Activated CD8-positive, alpha-beta memory T cell treated with anti-CD3 and anti-CD28 coated beads for 1 hour (primary cell): ENCODE measurements at places on chromosomes 6 and 20.

DNA sequence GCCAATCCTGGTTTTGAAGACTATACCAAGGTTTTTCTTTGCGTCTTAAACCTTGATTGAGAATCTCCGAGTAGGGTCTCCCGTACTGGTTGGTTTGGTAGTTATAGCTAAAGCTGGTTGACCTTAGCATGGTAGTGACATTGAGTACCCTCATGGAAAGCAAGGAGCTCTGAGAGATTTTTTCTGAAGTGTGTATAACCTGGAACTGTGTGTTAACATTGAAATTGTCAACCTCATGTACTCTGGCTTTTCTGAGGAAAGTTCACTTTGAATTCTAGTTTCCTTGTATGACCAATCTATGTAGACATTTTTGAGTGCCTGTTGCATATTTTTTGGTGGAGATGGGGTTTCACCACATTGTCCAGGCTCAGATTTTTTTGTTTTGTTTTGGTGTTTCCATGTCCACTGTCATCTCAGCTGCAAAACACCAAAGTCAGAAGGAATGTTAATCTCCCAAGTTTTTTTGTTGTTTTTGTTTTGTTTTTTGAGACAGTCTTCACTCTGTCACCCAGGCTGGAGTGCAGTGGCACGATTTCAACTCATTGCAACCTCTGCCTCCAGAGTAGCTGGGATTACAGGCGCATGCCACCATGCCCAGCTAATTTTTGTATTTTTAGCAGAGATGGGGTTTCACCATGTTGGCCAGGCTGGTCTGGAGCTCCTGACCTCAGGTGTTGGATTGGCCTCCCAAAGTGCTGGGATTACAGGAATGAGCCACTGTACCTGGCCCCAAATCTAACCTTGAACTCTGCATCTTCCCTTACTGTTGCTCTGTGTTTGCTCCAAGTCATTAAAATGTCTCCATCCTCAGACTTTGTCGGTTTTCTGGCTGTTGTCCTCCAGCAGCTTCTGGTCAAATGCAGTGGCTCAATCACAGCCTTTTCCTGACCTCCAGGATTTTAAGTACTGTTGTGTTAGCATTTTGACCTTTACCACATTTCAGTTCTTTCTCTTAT, 4.3 kb downstream of the RPS12 start:
- no peak for DNase-seq

- DNase-seq, result no peak
Observed at GRCh38 chr6:106163966-106164877, 78.1 kb downstream of the PRDM1 start.

DNA sequence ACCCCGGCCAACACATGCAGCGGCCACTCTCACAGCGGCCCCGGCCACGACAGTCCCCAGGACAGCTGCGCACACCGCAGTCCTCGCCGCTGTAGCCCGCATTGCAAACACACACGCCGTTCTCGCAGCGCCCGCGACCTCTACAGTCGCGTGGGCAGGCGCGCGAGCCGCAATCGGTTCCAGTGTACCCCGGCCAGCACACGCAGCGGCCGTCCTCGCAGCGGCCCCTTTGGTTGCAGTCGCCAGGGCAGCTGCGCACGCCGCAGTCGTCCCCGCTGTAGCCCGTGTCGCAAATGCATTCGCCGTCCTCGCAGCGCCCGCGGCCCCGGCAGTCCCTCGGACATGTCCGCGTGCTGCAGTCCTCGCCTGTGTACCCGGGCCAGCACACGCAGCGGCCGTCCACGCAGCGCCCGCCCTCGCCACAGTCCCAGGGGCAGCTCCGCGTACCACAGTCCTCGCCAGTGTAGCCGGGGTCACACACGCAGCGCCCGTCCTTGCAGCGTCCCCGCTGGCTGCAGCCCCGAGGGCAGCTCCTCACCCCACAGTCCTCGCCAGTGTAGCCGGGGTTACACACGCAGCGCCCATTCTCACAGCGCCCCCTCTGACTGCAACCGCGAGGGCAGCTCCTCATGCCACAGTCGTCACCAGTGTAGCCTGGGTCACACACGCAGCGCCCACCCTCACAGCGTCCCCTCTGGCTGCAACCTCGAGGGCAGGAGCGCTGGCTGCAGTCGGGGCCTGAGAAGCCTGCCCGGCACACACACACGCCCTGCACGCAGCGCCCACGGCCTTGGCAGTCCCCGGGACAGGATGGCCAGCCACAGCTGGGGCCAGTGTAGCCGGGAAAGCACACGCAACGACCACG, 12.5 kb downstream of the TNXB start:
- DNase-seq, result no peak

GRCh38 chr6:158474961-158475343, 84.9 kb upstream of the TMEM181 start:
- DNase-seq, result no peak
